ENCODE measurements at places on chromosomes 3 and 15.

DNA sequence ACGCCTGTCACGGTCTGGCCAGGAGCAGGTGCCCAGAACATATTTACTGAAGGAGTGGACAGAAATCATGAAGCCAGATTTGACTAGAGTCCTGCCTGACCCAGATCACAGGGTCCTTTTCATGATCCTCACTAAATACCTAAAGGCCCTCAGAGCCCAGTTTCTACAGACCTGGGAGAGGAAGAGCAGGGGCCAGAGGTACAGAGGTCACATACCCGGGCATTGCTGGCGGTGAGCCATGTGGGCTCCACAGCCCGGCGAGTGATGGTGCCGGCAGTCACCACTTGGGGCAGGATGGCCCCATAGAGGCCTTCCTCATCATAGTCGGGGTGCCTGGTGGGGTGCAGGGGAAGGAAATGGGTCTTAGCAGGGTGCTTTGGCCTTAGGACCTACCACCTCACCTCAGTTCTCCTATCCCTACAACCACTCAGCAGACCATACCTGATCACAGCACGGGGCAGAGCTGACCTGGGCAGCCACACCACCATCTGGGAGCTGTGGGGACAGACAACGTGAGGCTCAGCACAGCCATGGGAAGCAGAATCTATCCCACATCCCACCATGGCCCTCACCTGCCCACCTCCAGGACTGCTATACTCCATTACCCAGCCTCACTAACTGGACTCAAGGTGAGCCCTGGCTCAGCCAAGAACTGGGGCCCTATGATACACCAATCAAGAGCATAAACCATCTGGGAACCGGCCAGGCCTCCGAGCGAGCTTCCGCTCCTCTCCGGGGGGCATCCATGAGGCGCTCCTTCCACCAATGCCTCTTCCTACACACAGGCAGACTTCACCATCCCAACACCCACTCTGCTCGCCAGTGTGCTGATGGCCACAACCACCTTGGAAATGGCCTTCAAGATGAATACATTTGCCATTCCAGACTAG is 12.9 kb downstream of the POLG start:
- no peak for DNase-seq

DNA sequence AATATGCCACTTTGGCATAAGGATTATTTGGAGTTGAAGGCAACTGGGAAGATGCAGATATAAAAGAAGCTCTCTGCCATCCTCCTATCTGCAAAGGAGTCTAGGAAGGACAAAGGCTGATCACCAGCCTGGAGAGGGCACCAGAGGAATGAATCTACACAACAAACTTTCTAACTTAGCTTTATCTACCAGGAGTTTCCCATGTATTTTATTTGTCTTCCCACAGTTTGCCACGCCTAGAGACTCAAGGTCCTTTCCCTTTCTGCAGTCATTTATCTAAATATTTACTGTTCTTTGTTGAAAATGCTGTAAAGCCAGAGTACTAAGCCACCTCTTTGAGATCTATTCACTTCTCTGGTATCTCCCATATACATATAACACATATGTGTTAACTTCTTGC is 32.2 kb downstream of the GPR176 start:
- no peak for DNase-seq

- DNase-seq = no peak
Observed at GRCh38 chr3:42148982-42149432, 57.9 kb downstream of the TRAK1 start.

DNA sequence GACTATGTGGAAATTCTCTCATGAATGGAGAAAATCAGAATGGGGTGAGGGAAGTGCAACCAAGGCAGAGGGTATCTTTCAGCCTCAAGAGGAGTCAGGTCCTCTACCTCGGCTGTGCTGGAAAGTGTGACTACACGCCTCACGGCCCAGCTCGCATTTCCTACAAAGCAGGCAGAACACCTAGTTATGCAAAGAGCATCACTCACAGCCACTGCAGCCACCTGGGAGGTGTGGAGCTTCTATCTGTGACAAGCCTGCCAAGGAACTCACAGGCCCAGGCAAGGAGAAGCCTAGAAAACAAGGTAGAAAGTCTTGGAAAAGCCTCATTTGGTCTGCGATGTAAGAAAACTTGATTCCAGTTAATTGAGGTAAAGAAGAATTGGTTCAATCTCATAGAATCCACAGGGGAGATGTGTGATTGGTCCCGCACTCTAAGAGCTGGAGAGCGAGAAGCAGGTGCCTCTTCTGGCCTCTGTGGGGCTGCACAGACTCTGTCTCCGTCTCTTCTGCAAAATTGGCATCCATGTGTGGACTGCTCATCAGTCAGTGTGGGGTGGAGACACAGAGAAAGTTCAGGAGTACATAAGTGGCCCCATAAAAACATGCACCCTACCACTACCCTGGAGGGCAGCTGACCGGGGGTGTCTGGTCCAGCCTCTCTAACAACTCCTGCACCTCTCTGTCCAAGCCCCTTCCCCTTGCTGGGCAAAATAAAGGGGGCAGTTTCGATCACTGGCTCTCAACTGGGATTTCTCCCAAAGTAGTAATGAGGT is 76.8 kb downstream of the TAMM41 start:
- no peak for DNase-seq

GRCh38 chr15:65956307-65956706 is 87.0 kb downstream of the RAB11A start:
- no peak for DNase-seq

DNA sequence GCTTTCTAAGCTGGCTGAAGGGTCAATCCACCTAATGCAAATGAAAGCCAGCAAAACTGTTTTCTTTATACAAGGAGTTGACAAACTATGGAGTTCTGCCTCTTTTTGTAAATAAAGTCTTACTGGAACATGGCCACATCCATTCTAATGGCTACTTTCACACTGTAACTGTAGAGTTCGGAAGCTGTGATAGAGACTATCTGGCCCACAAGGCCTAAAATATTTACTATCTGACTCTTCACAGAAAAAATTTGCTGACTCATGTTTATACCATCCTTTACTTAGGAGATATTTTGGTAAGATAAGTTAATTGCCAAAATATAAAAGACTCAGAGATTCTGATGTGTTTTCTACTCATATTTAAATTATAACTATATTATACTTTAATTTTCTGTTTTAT is 93.7 kb upstream of the GK5 start:
- DNase-seq = no peak

DNA sequence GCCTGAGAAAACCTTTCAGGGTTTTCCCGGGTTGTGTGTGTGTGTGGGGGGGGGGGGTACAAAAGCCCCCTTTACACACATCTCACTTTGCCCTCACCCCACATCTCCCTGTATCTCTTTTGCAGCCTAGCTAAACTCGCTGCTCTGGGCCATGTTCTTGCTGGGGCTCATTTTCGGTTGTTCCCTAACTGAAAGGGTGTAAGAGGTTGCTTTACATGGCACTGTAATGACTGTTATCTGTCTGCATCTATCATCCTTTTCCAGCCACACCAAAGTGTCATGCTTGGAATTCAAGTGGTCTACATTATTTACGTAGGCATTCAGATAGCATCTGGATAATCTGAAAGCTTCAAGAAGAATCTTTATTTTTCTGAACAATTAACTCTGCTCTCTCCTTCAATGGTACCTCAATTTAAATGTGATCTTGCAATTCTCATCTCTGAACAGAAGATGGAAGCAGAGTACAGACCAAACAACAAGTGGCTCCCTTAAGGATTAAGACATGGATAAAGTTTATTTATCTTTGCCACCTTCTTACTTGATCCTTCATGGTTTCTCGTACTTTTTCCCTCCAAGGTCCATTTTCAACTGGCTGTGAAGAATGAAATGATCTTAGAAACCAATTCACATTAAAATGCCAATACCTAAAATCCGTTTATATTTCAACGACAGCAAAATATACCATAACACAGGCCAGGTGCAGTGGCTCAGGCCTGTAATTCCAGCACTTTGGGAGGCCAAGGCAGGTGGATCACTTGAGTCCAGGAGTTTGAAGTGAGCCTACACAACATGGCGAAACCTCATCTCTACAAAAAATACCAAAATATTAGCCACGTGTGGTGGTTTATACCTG is 34.9 kb downstream of the DCLK3 start:
- no peak for DNase-seq

GRCh38 chr15:49023354-49023753 is 22.9 kb downstream of the SECISBP2L start:
- DNase-seq = no peak

GRCh38 chr15:49169880-49170597 is at the start of gene GALK2:
GALK2 (plus strand) TSS chr15:49170247; CDS start chr15:49170323, 76 bp downstream.
- DNase-seq = peak; percentile 73

DNA sequence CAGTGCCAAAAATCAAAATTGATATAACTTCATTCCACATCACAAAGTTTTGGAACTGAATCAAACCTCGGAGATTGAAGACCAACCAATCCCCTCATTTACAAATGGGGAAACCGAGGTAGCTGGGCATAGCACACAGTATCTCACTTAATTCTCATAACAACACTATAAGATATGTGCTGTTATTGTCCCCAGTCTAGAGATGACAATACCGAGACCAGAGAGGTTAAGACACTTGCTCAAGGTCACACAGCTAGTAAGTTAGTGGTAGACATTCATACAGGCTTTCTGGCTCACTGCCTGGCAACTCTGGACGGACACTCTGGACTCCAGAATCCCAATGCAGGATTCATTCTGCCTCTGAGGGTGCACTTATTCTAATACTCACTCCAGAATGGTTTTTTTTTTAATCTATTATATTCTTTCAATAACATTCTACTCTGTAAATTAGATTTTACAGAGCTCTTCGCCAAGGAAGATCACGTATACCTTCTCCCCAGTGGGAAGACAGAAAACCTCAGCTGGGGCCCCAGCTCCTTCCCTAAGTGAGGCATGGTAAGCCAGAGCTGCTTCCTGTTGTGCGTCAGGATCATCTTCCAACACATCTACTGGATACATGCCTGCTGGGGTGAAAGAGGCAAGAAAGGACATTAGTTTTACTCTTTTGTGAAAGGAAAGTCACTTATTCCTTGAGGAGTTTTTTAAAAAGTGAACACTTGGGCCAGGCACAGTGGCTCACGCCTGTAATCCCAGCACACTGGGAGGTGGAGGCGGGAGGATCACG is 128.4 kb upstream of the IGF1R start:
- DNase-seq = no peak

DNA sequence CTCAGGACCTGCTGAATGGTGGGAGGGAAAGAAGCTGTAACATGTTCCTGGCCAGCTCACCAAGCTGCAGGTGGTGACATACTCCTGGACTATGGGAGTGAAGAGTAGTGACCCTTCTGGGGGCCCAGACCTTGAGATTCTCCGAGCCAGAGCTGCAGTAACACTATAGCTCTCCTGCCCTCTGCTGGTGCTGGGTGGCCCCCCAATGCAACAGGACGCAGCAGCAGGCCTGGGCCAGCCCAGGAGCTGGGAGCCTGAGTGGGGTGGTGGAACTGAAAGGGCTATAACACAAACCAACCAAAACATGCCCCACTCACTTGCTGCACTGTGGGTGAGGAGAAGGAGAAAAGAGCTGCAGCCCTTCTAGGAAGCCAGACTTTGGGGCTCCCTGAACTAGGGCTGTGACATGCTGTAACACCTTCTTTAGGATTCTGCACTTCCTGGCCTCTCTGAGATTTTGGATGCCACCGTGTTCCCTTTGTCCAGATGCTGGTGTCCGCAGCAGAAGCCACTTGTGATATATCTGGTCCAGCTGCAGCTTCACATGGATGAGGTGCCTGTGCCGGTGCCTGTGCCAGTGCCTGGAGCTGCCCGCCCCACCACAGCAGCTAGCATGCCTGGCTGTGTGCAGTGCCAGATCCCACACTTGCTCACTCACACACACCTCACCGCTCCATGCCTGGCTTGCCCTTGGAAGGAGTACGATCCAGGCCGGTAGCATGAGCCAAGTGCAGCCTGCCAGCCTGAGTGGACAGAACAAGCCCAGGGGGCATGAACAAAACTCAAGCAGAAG is 636.8 kb upstream of the KCNMB2 start:
- DNase-seq = no peak

GRCh38 chr3:13645801-13646637 is 97.1 kb downstream of the FBLN2 start:
- no peak for DNase-seq

DNA sequence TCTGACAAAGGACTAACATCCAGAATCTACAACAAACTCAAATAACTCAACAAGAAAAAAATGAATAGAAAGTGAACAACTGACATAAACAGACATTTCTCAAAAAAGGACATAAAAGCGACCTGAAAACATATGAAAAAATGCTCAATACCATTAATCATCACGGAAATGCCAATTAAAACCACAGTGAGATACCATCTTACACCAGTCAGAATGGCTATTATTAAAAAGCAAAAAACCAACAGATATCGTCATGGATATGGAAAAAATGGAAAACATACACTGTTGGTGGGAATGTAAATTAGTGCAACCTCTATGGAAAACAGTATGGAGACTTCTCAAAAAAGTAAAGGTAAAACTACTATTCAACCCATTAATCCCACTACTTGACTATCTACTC is 53.3 kb downstream of the ZNF385D start:
- no peak for DNase-seq

GRCh38 chr15:74228723-74229081 is 7.4 kb upstream of the CCDC33 start:
- DNase-seq = no peak

GRCh38 chr3:131526801-131527347 is 24.1 kb upstream of the MRPL3 start:
- no peak for DNase-seq

DNA sequence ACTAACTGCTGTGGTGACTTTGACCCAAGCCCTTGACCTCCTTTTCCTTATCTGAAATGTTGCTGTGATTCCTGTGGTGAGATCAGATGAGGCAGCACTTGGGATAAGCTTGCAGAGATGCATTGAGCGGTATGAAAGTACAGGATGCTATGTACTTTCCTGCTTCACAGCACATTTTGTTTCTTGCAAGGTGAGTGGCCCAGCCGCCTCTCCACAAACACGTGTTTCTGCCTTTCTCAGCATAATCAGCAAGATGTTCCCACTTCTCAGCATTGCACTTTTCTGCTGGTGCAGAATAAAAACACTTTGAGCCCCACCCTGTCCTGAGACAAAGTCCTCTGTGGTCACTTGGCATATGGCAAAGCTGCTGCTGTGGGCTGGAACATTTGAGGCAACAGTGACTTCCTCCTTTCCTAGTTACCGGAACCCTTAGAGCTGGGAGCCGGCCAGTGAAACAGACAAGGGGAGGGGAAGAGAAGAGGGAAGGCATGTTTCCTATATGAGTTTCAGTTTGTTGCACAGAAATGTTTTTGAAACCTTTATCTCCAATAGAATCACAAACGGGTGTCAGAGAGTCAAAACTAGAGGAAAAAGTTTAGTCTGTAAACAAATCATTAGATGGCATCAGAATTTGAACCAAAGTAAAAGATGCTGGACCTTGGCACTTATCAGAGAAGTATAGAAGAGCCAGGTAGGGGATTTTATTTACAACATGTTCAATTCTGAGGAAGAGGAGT is 5.0 kb downstream of the NUDT16 start:
- no peak for DNase-seq
